Liver (tissue), 10 donors: ENCODE measurements at places on chromosomes 1 and 21. TPM values are rescaled to one million over a fixed set of nuclear protein-coding genes. Genes with fewer than 3 reads are reported as not detected.

Gene TSPEAR
- under 0.01 TPM for total RNA-seq

Gene NCMAP
- 4.8 TPM for total RNA-seq

Gene REG4
- total RNA-seq = 0.19 TPM

Gene LCE1C
- not detected for total RNA-seq

Gene MAN1C1
- total RNA-seq = 9.3 TPM

Gene PTPN7
- 1.8 TPM for total RNA-seq

Gene SPRR2G
- total RNA-seq = not detected

Gene MAP10
- total RNA-seq = 2.7 TPM

Gene CD48
- total RNA-seq = 10.0 TPM

Gene UBXN10
- total RNA-seq = 1.1 TPM
